Common myeloid progenitor, CD34-positive (primary cell): ENCODE measurements at places on chromosomes 3 and 15.

DNA sequence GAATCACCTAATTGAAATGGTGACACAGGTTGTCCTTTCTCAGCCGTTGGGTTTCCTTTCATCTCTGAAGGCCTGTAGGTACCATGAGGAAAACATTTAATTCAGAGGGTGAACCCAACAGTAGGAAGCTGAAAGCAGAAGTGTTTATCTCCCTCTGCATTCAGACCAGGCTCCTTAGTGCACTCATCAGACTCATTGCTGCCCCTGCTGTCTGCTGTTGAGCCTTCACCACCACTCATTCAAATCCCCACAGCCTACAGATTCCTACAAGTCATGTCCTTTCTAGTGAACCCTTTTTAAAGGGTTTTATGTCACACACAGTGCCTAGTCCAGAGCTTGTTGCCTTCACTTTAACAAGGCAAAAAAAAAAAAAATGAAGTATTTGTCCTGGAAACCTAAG, 13.4 kb downstream of the WDR48 start:
- peak; percentile 70 for DNase-seq

GRCh38 chr3:168659015-168659414, 563.3 kb upstream of the GOLIM4 start:
- DNase-seq: peak; percentile 22

DNA sequence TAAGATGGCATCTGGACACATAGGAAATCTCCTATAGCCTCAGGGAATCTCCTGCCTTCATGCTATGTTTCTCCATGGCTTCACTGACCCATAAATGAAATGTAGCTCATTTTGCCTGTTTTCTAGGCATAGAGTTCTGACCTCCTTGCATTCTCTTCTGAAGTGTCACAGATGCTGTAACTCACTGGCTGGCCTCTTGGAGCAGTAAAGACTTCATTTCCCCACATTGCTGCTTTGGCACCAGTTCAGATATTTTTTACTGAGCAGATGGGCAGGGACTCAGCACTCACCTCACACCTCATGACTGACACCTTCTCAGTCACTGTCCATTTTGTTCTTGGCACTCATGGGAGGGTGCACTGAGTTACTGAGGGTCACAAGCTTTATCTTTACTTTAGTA, 286.7 kb upstream of the TGFBR2 start:
- peak; percentile 68 for DNase-seq

DNA sequence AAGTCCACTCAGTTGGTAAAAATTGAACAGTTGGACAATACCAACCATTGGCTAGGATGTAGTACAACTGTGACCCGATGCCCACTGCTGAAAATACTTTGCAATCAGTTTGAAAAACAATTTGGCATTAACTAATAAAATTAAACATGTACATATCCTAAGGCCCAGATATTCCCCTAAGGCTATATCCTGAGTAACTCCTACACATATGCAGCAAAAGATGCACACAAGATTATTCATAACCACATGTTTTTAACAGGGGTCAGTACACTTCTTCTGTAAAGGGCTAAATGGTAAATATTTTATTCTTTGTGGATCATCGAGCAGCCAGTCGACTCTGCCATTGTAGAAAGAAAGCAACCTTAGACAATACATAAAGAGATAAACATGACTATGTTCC, 116.3 kb downstream of the MEX3B start:
- DNase-seq: no peak

DNA sequence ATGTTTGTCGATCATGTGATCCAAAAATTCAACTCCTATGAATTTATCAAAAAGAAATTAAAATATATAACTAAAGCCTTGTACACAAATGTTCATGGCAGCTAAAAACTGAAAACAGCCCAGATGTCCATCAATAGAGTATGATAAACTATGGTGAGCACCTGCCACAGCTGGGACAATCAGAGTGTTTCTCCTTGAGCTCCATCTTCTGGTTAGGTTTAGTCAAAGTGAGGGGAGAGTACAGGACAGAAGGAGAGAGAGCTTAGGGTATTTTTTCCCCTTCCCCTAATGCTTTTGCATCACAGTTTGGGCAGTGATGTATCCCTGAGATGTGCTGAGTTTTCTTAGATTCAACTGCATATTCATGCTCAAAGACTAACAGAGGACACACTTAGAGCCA, 65.5 kb downstream of the FSIP1 start:
- no peak for DNase-seq

- no peak for DNase-seq
These were observed 36.9 kb upstream of the C15orf39 start for GRCh38 chr15:75164625-75165350.

DNA sequence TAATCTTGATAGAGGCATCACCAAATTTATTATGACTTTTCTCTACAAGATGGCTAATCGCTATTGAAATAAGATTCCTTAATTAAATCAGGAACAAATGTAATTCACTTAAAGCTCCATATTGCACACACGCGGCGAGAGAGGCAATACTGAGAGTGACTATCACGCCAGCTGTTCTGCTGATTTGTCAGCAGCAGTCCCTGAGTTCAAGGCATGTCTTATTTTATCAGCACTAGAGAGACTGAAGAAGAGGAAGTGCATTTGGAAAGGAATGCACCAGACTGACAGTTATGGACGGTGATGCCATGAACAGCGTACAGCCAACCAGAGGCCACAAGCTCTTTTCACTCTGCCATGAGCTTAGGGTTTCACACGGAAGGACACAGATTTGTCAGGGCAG, 83.6 kb upstream of the SLCO3A1 start:
- peak; percentile 38 for DNase-seq
